Endothelial cell (in vitro differentiated cells): ENCODE measurements at places on chromosomes 1 and 21. TPM values are rescaled to one million over a fixed set of nuclear protein-coding genes. Genes with fewer than 3 reads are reported as not detected.

The PAQR6 gene
- 8.4 TPM for total RNA-seq

The GRHL3 gene
- total RNA-seq, result 2.1 TPM

The ANKRD34A gene
- total RNA-seq, result 0.56 TPM

The ZNF593OS gene
- not detected for total RNA-seq

The IL19 gene
- not detected for total RNA-seq

The ARHGAP30 gene
- 0.23 TPM for total RNA-seq

The CD247 gene
- not detected for total RNA-seq

The CAPN2 gene
- total RNA-seq, result 184 TPM

The FAM131C gene
- 0.56 TPM for total RNA-seq

The PUSL1 gene
- 14.0 TPM for total RNA-seq

The C1orf167 gene
- total RNA-seq, result 0.44 TPM

The CRYBG2 gene
- 1.4 TPM for total RNA-seq

The TSPEAR gene
- not detected for total RNA-seq

The VAMP3 gene
- 91.0 TPM for total RNA-seq

The FCAMR gene
- total RNA-seq, result not detected

The IQGAP3 gene
- 13.1 TPM for total RNA-seq

The PLA2G2C gene
- total RNA-seq, result not detected

The FCRLB gene
- 0.36 TPM for total RNA-seq

The SNX7 gene
- 46.0 TPM for total RNA-seq

The IFNLR1 gene
- total RNA-seq, result 3.1 TPM

The OPN3 gene
- 19.7 TPM for total RNA-seq

The CCDC30 gene
- 3.4 TPM for total RNA-seq

The FMO5 gene
- 1.6 TPM for total RNA-seq

The NPHS2 gene
- total RNA-seq, result not detected

The ZBTB48 gene
- 32.2 TPM for total RNA-seq

The INAVA gene
- 35.8 TPM for total RNA-seq

The SPATA46 gene
- not detected for total RNA-seq

The RAB25 gene
- total RNA-seq, result 1.6 TPM

The RNU1-2 gene
- total RNA-seq, result 3,428 TPM

The SPATA45 gene
- total RNA-seq, result 0.82 TPM

The SUSD4 gene
- 18.5 TPM for total RNA-seq

The SHC1 gene
- total RNA-seq, result 915 TPM

The GMEB1 gene
- 22.7 TPM for total RNA-seq

The RSBN1 gene
- 15.0 TPM for total RNA-seq

The GREM2 gene
- total RNA-seq, result 0.23 TPM

The C21orf91 gene
- total RNA-seq, result 29.5 TPM

The LCE7A gene
- total RNA-seq, result not detected

The CHIA gene
- not detected for total RNA-seq

The CYP2J2 gene
- total RNA-seq, result 0.64 TPM

The FMN2 gene
- total RNA-seq, result 2.6 TPM

The DSCAM gene
- total RNA-seq, result 0.21 TPM

The LRRIQ3 gene
- total RNA-seq, result 0.21 TPM

The FCRL1 gene
- not detected for total RNA-seq

The AKR7A3 gene
- 1.1 TPM for total RNA-seq

The CFHR1 gene
- 0.49 TPM for total RNA-seq

The NR0B2 gene
- not detected for total RNA-seq

The LRRC71 gene
- 0.95 TPM for total RNA-seq

The ITLN2 gene
- total RNA-seq, result 118 TPM

The MYOM3 gene
- 0.59 TPM for total RNA-seq

The CRABP2 gene
- 9.5 TPM for total RNA-seq

The NT5C1A gene
- not detected for total RNA-seq
